Endodermal cell (in vitro differentiated cells): ENCODE measurements at places on chromosomes 2 and 18. TPM values are rescaled to one million over a fixed set of nuclear protein-coding genes. Genes with fewer than 3 reads are reported as not detected.

EPHA4 gene
- total RNA-seq, result 60.1 and 74.1 TPM in 2 replicates

SP5 gene
- 32.9 to 84.7 TPM (median 60.3 TPM) in 3 replicates for total RNA-seq

AQP12B gene
- total RNA-seq, result not detected in 2 replicates

STPG4 gene
- 0.40 to 0.42 TPM (median 0.42 TPM) in 3 replicates for total RNA-seq

TGIF1 gene
- 438 to 597 TPM (median 575 TPM) in 3 replicates for total RNA-seq

RGPD3 gene
- 0.28 to 0.49 TPM (median 0.44 TPM) in 3 replicates for total RNA-seq

- peak; percentile 48 for DNase-seq
- H3K4me1 ChIP-seq, result peaks cover 16% of the 10 kb centered on the region
- no peak overlapping the region for H3K4me3 ChIP-seq
- no peaks in the 10 kb centered on the region for H3K36me3 ChIP-seq
- H3K27me3 ChIP-seq, result peaks cover 8% of the 10 kb centered on the region
- H3K27ac ChIP-seq, result no peak overlapping the region
These were observed 5.7 kb upstream of the NMUR1 start for GRCh38 chr2:231535961-231536360.

GRCh38 chr2:80154231-80154915 is 150.2 kb downstream of the LRRTM1 start:
- no peak overlapping the region for H3K4me3 ChIP-seq
- no peaks in the 10 kb centered on the region for H3K27me3 ChIP-seq
- no peaks in the 10 kb centered on the region for H3K4me1 ChIP-seq
- no peak overlapping the region for H3K27ac ChIP-seq
- DNase-seq, result no peak

- H3K27ac ChIP-seq, result no peak overlapping the region
- no peaks in the 10 kb centered on the region for H3K36me3 ChIP-seq
- H3K27me3 ChIP-seq, result no peaks in the 10 kb centered on the region
- H3K4me3 ChIP-seq, result no peak overlapping the region
- H3K4me1 ChIP-seq, result peaks cover 4% of the 10 kb centered on the region
These were observed 441.5 kb upstream of the POU3F3 start for GRCh38 chr2:104412384-104412783.

- H3K27me3 ChIP-seq, result no peaks in the 10 kb centered on the region
- peaks cover 7% of the 10 kb centered on the region for H3K4me1 ChIP-seq
- no peaks in the 10 kb centered on the region for H3K36me3 ChIP-seq
- H3K4me3 ChIP-seq, result no peak overlapping the region
These were observed 235.6 kb upstream of the HNRNPA3 start for GRCh38 chr2:176976736-176977685.

DNA sequence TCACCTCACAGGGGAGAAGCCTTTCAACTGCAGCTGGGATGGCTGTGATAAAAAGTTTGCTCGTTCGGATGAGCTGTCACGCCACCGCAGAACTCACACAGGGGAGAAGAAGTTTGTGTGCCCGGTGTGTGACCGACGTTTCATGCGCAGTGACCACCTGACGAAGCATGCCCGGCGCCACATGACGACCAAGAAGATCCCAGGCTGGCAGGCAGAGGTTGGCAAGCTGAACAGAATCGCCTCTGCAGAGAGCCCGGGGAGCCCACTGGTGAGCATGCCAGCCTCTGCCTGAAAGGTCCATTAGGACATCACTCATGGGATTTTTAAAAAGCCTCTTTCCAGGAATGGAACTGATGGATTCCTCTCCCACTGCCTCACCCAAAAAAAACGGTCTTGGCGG is 8.9 kb downstream of the KLF11 start:
- H3K27ac ChIP-seq, result no peak overlapping the region
- H3K36me3 ChIP-seq, result peaks cover 43% of the 10 kb centered on the region
- no peaks in the 10 kb centered on the region for H3K4me1 ChIP-seq
- no peak for DNase-seq
